MCF 10A (cell line): ENCODE measurements at places on chromosomes 1 and 21.

DNA sequence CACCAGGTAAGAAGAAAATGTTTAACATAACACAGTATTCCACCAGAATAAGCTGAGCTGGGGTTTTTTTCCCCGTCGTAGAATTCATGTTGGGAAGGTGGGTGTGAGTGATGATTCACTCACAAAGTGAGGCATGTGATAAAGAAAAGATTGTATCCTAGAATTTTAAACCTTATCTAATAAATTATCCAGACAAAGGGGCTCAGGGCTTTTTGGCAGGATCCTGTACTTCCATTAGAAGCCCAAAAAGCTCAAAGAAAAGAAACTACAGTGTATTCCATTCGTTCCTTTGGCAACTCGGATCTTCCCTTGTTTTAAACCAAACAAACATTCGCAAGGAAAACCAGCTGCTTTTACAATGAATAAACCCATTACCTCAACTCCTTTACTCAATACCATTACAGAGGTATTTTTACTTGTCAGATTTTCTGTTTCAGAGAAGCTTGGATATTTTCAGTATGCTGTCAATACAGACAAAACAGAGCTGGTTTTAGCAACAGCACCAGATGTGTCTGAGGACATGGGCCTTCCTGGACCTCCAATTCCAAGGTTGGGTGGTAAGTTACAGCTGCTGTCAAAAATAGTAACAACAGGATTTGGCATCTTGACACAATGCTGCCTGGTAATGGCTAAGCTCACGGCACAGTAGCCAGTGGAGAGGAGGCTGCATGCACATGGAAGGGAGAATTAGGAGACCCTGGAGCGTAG lies 159.9 kb upstream of the RUNX1 start:
- H3K27me3 ChIP-seq = no peaks in the 10 kb centered on the region
- H3K36me3 ChIP-seq = no peaks in the 10 kb centered on the region
- H3K4me3 ChIP-seq = no peak overlapping the region
- H3K27ac ChIP-seq = no peak overlapping the region
- DNase-seq = no peak
- H3K4me1 ChIP-seq = peaks cover 11% of the 10 kb centered on the region

GRCh38 chr1:19329611-19330010 lies 17.5 kb downstream of the SLC66A1 start:
- DNase-seq = no peak
- no peak overlapping the region for H3K27ac ChIP-seq
- no peak overlapping the region for H3K4me3 ChIP-seq
- peaks cover 35% of the 10 kb centered on the region for H3K36me3 ChIP-seq
- no peaks in the 10 kb centered on the region for H3K27me3 ChIP-seq

- no peak overlapping the region for H3K4me3 ChIP-seq
- H3K4me1 ChIP-seq = peaks cover 70% of the 10 kb centered on the region
- peaks cover 12% of the 10 kb centered on the region for H3K36me3 ChIP-seq
- peak overlapping the region; percentile 8 for H3K27ac ChIP-seq
- DNase-seq = no peak
These were observed 5.8 kb downstream of the MAPKAPK2 start for GRCh38 chr1:206690516-206690915.

DNA sequence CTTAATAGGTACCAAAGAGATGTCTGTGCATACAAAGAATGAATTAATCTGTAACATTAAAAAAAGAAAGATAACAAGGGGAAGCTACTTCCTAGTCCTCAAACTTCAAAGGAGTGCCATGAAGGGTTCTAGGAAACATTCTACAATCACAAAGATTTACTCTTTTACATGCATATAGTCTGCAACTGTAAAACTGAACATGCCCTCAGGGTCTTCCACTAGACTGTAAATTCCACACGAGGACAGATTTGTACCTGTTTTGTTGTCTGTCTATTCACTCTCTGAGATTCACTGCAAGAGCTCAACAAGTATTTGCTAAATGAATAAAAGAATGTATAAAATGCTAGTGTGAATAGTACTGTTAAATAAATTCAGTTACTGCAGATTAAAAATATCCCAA lies 4.4 kb downstream of the JAK1 start:
- no peak overlapping the region for H3K4me3 ChIP-seq
- H3K27ac ChIP-seq = no peak overlapping the region
- DNase-seq = no peak
- H3K36me3 ChIP-seq = no peaks in the 10 kb centered on the region

- no peak overlapping the region for H3K27ac ChIP-seq
- H3K4me1 ChIP-seq = no peaks in the 10 kb centered on the region
- H3K36me3 ChIP-seq = no peaks in the 10 kb centered on the region
- no peak for DNase-seq
- H3K4me3 ChIP-seq = no peak overlapping the region
- peaks cover 7% of the 10 kb centered on the region for H3K27me3 ChIP-seq
These were observed 33.1 kb downstream of the UBE2U start for GRCh38 chr1:64236541-64236954.

GRCh38 chr1:220564216-220564615 lies 36.3 kb downstream of the MARK1 start:
- no peaks in the 10 kb centered on the region for H3K27me3 ChIP-seq
- DNase-seq = peak; percentile 17
- H3K27ac ChIP-seq = no peak overlapping the region
- peaks cover 6% of the 10 kb centered on the region for H3K4me1 ChIP-seq
- H3K4me3 ChIP-seq = no peak overlapping the region
- no peaks in the 10 kb centered on the region for H3K36me3 ChIP-seq

DNA sequence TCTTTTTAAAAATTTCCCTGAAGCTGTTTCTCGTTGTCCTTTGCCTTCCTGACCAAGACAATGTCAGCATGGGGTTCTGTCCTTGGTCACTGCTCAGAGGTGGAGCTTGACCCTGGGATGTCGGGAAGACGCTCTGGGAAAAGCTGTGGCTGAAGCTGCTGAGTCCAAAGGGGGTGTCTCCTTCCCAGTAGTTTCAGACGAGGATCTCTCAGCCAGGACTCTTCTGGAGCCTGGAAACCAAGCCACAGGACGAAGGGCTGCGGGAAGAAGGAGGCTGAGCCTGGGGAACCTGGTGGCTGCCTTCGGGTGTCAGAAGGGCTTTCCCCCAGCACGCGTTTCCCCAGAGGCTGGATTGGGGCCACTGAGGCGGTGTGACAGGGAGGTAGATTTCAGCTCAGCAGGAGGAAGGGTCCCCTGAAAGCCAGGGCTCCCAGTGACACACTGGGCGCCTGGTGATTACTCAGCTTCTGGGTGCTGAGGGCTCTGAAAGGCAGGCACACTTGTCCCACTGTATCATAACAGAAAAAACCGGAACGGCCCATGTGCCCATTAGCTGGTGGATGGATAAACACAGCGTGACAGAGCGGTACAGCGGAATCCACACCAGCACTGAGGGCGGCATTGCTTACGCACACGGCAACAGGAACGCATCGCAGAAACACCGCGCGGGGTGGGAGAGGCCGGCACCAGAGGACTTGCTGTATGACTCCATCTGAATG lies 5.0 kb upstream of the KRTAP12-1 start:
- no peak overlapping the region for H3K27ac ChIP-seq
- no peak for DNase-seq
- H3K27me3 ChIP-seq = peaks cover 92% of the 10 kb centered on the region
- H3K4me3 ChIP-seq = no peak overlapping the region
- no peaks in the 10 kb centered on the region for H3K4me1 ChIP-seq
- H3K36me3 ChIP-seq = no peaks in the 10 kb centered on the region

GRCh38 chr1:52978045-52978444 lies 51.0 kb downstream of the SCP2 start:
- H3K4me3 ChIP-seq = no peak overlapping the region
- DNase-seq = no peak
- no peak overlapping the region for H3K27ac ChIP-seq

DNA sequence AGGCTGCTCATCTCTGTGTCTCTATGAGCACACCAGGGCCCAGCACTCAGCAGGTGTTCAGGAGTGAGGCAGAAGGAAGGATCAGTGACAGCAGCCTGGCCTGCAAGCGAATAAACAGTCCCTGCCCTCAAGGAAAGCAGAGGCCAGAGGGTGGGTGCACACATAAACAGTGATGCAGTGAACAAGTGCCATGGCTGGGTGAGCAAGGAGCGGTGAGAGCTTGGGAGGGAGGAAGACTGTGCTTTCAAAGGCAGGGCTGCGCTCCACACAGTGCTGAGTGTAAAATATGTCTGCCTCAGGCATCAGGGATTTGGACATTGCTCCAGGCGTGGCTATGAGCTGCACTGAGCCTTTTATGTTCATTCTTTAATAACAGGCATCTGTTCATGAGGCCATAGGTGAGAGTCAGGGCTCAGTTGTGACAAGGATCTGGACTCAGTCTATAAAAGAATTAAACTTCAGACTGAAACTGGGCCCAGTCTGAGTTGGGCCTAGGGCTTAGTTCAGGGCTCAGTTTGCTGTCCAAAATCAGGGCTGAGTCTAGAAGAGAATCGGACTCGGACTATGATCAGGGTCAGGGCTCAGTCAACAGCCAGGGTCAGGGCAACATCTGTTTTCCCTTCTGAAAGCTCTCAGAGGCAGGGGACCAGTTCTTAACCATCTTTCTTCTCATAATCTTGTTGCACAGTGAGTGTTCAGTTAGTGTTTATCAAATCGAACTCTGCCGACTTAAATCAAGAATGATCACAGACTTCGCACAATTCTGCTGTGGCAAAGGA lies 213.7 kb downstream of the FOXD2 start:
- H3K36me3 ChIP-seq = no peaks in the 10 kb centered on the region
- H3K27ac ChIP-seq = no peak overlapping the region
- no peak overlapping the region for H3K4me3 ChIP-seq
- no peak for DNase-seq

GRCh38 chr1:111864862-111865261 lies 109.2 kb downstream of the DDX20 start:
- peak; percentile 14 for DNase-seq
- no peaks in the 10 kb centered on the region for H3K4me1 ChIP-seq

DNA sequence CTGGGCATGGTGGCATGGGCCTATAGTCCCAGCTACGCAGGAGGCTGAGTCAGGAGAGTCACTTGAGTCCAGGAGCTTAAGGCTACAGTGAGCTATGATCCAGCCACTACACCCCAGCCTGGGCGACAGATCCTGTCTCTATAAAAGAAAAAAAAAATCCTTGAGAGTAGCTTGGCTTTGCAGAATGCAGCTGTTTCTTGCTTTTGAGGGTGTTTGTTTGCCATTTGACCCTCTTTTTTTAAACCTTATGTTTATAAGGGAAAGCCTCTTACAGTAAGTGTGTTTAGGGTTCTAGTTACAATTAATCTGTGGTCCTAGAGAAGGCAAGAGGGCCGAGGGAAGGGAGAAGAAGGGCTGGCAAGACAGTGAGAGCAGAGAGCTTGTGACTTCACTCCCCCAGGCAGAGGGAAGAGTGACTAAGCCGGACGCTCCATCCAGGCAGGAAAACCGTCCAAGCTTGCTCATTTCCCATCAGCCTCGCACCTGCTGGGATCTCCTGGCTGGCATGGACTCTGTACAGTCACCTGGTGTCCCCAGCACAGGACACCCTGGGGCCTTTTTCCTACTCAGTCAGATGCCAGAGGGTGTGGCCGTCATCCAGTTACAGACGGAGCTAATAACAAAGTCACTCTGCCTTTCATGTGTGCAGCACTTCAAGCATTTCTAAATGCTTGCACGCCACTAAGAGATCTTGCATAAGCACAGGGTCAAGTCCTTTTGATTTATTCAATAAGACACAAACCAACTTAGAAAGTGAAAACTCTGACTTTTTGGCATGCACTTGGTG lies 55.5 kb upstream of the PSEN2 start:
- H3K27me3 ChIP-seq = no peaks in the 10 kb centered on the region
- no peaks in the 10 kb centered on the region for H3K36me3 ChIP-seq
- peaks cover 18% of the 10 kb centered on the region for H3K4me1 ChIP-seq
- H3K4me3 ChIP-seq = no peak overlapping the region

DNA sequence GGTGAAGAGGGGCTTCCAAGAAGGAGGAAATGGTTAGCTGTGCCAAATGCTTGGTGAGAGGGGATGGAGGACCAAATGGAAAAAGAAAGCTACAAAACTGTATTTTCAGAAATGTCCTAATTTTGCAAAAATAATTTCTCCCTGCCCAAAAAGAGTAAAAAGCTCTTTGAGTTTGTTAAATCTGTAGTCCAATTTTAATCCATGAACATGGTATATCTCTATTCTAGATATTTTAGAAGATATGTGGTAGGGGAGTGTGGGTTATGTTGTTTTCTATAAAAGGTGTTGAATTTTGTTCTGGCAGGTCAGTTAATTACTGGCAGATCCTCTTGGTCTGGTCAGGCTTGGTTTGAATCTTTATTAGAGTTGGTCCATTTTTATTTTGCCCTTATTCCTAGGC lies 474.1 kb upstream of the VAMP3 start:
- no peak overlapping the region for H3K4me3 ChIP-seq
- no peaks in the 10 kb centered on the region for H3K36me3 ChIP-seq
- H3K27me3 ChIP-seq = no peaks in the 10 kb centered on the region
- no peak for DNase-seq
